Stimulated activated CD4-positive, alpha-beta T cell treated with anti-CD3 and anti-CD28 coated beads, Interleukin-1b, Interleukin-23, amount 100 ng/mL, for 1 hour (primary cell): ENCODE measurements at places on chromosomes 4 and X.

GRCh38 chrX:154720067-154720466, 30.8 kb downstream of the GAB3 start:
- no peak for DNase-seq

GRCh38 chrX:116618546-116618945, 155.8 kb upstream of the CT83 start:
- DNase-seq, result no peak

DNA sequence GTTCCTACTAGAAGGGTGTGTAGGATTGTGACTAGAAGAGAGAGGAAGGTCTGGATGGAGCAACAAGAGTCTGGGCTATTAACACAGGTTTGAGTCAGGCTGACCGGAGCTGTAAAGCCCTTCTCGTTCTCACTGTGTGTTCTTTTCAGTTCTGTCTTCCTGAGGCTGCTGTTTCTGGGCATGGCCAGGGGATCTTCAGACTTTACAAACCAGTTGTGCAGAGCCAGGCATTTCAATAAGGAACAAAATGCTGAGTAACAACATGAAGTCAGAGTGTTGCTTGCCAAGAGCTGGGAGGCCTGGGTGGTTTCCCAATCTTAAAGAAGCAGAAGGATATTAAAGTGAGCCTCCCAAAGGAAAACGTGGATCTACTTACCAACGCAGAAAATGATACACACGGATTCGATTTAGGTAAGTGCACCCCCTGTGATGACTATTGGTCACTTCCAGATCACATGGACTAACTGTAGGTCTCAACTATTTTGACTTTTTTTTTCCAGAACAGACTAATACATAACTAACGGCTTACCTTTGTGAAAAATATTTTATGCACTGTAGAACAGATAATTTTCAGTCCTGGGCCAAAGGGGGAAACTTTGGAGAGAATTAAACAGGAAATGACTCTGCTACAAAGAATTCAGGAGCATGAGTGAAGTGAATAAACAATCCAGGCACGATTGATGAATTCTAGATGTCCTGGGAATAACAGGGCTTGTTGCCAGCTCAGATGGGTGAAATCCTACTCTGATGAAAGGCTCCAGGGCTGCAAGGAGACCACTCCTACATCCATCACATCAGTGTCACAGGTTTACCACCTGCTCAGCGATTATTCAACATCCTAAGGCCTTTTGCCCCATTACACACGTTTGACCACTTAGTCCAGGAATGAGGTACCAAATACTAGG, 94.5 kb downstream of the ANXA3 start:
- no peak for DNase-seq

DNA sequence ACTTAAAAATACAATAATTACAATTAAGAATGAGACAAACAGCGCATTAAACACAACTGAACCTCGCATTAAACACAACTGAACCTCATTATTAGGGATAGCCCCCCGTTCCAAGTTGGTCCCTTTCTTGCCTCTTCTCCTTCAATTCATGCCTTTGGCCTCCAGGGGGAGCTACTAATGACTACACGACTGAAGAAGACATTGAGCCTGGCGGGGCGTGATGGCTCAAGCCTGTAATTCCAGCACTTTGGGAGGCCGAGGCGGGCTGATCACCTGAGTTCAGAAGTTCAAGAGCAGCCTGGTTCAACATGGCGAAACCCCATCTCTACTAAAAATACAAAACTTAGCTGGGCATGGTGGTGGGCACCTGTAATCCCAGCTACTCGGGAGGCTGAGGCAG, 56.4 kb upstream of the NWD2 start:
- no peak for DNase-seq

DNA sequence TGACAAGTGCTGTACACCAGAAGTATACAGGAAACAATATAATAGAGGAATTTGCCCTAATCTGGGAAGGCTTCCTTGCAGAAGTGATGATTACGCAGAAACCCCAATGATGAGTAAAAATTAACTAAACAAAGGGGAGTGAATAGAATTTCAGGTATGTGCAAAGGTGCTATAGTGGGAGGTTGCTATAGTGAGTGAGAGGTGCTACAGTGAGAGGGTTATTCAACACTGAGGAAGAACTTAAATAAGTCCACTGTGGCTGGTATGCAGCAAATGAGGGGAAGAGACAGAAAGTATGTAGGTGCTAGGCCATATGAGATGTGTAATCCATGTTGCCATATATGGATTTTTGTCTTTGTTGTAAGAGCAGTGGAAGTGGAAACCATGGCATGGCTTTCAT, 69.5 kb downstream of the TRIM2 start:
- DNase-seq, result no peak

DNA sequence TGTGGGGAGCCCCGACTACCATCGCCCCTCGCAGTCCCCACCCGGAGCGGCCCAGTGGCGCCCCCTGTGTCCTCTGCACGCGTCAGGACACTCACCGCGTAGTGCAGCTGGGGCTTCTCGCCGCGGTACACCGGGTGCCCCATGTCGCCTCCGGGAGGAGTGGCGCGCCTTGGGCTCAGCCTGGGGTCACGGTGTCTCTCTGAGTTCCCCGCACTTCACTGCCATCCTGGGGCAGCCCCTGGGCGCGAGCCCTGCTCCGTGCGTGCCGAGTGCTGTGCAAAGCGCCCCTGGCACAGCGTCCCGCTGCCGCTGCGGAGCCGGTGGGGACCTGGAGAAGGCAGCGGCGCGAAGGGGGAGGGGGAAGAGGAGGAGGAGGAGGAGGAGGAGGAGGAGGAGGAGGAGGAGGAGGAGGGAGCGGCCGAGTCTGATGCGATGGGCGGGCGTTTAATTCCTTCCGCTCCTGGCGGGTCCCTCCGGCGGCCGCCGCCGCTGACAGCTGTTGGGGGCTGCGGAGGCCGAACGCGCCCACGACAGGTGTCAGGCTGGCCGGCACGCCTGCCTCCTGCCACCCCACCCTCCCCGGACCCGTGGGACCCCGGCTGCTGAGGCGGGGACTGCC, 134.3 kb downstream of the AMELX start:
- no peak for DNase-seq

GRCh38 chr4:47432749-47433148, 30.8 kb downstream of the COMMD8 start:
- no peak for DNase-seq

GRCh38 chr4:24794916-24795665, at the start of gene SOD3:
SOD3 (plus strand) TSS chr4:24795573; CDS start chr4:24799522, 3,949 bp downstream.
- no peak for DNase-seq

GRCh38 chrX:39430551-39430950, 629.3 kb downstream of the MID1IP1 start:
- no peak for DNase-seq

DNA sequence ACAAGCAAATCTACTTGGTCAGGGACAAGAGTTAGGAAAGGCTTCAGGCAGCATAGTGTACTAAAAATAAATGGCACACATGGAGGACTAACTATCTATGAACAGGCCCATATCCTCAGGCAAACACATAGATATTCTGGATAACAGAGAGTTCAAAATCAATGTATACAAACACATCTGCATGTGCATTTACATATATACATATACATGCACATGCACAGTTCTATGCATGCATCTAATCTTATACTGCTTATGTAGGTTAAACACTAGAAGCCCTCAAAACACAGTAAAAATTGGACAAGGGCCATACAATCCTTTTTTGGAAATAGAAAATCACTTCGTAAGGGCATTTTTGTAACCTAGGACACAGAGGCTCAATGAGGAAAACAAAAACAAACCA, 458.0 kb upstream of the CXorf51B start:
- DNase-seq, result no peak

GRCh38 chrX:106740193-106740780, 13.8 kb downstream of the RNF128 start:
- DNase-seq, result no peak

DNA sequence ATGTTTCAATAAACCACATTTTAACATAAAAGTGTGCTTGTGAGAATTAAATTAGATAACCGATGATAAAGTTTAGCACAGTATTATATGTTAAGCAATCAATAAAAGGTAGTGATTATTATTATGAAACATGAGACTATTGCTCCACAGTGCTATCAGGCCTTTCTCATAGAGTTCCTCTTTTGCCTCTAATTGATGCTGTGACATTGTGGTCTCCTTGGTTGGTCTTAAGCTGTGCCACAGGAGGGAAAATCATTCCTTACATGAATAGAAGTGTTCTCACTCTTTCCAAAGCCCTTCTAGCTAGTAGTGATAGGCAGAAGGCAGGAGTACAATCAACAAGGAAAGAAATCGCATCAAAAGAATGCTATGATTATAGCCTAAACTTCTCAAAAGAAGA, 9.2 kb upstream of the PDHA2 start:
- no peak for DNase-seq

DNA sequence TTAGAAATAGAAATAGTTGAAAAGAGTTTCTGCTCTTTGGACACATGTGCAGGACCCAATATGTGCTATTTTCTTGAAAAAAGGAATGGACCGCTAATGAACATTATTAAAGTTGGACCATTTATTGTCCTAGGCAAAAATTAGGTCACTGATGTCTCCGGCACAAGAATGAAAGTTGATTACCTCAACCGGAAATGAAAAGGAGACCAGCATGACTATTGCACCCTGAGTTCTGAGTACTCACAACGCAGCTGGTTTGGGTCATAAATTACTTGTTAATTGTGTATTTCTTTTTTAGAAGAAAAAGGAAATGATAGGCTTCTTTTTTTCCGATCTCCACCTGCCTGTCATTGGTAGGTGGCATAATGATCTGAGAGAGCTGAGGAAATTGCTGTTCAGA, 232.7 kb downstream of the ARHGAP24 start:
- no peak for DNase-seq

- DNase-seq, result no peak
Observed at GRCh38 chrX:30865015-30865414, 24.0 kb downstream of the TAB3 start.
